ENCODE measurements at places on chromosomes 1 and 21.

- no peak for DNase-seq
Measured at GRCh38 chr1:205491794-205492193, 12.7 kb upstream of the CDK18 start.

DNA sequence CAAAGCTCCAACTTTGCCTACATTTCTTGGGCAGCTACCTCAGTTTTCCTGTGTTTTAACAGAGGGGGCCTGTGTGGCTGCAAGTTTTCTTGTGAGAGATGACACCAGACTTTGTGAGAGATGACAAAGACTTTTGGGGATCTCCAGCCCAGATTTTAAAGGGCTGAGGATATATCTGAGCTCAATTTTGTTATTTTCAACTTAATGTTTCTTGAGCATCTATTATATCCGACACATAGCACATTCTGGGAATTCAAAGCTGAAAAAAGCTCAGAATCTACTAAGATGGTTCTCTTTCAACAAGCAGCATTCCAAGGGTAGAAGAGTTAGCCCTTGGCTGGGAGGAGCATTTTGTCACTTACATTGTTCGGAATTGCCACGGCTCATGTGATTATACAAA, 53.4 kb upstream of the PTGFRN start:
- no peak for DNase-seq

DNA sequence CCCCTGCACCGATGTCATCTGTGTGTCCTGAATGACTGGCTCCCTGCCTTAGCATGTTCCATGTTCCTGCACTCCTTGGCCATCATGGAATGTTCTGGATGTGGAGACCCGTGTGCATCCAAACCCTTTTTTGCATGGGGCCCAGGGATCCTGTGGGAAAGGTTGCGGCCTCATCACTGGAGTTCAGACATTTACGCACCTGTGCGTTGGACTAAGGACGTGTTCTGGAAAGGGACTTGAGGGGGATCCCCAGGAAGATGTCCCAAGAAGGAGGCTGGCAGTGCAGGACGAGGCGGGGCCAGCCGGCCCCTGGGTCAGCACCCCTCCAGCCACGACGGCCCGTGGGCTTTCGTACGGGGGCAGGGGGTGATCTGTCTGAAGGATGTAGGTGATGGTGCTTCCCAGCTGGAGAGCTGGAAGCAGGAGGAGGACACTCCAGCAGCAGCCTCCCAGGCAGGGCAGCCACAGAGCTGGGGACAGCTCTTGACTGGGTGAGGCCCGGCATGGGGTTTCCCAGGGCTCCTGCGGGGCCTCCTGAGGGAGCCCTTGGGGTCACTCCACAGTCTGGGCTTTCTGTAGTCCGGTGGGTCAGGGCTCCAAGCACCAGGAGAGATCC, 67.2 kb downstream of the SCCPDH start:
- DNase-seq, result no peak

GRCh38 chr1:160978510-160978927, 23.9 kb upstream of the ITLN2 start:
- DNase-seq, result no peak

DNA sequence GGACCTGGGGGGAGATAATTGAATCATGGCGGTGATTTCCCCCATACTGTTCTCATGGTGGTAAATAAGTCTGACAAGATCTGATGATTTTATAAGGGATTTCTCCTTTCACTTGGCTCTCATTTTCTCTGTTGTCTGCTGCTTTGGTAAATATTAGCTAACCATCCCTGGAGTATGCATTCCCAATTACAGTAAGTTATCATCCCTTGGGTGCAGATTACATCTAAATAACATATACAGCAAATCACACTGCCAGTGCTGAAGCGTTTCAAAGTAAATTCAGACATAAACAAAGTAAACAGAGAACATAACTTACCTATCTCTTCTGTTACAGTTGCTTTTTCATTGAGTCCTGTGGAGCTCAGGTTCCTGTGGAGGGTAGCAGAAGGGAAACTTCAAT, 38.6 kb upstream of the IGSF3 start:
- no peak for DNase-seq

- peak; percentile 50 for DNase-seq
Measured at GRCh38 chr1:238401144-238401543, 510.4 kb upstream of the ZP4 start.

GRCh38 chr1:235227414-235227813, 66.4 kb upstream of the RBM34 start:
- DNase-seq, result no peak

DNA sequence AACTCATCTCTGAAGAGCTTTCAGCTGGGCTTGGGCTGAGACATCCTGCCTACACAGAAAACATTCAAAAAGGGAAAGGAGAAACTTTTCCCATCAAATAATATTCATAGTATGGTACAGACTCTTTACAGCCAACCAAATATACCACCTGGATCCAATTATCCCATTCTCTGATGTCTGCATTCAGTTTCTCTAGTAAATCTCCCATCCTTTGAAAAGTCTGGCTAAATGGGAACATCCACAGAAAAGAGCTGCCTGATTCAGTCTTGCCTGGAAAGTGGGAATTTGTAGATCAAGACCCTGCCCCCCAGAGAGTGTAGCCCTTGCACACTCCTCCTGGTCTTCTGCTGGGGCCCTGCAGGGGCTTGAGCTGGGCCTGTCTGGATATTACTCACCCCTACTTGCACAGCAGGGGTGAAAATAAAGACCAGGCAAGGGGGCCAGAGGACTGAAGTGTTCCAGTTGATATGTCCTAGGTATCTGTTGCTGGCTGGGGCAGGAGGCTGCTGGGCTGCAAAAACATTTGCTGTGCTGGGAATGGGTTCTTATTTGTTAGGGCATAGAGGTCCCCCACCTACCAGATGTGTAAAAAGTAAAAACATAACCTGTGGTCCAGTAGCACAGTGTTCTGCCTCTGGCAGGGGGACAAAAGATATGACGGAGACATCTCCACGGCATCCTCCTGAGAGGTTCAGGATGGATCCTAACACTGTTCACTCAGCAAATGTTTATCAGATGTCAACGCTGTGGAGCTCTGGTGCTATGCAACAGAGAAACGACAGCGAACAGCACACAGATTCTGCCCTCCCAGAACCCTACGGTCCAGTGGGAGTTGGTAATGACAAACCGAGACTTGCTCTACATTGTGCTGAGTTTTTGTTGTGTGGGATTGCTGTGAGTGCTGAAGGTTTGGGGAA, 140.3 kb downstream of the PLXNA2 start:
- no peak for DNase-seq

DNA sequence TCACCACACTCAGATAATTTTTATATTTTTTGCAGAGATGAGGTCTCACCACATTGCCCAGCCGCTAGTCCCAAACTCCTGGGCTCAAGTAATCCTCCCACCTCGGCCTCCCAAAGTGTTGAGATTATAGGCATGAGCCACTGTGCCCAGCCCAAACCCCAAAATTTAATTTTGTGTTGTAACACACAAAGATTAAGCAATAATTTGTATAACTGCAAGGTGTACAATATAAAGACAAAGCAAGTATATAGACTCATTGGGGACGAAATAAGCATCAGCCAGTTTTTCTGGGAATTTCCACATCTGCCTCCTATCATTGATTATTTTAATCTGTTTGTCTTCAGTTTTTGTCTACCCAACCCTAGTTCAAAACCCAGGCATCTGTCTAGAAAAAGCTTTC, 42.7 kb downstream of the ST7L start:
- no peak for DNase-seq

GRCh38 chr1:16145030-16145661, 10.7 kb downstream of the EPHA2 start:
- DNase-seq, result peak; percentile 77

DNA sequence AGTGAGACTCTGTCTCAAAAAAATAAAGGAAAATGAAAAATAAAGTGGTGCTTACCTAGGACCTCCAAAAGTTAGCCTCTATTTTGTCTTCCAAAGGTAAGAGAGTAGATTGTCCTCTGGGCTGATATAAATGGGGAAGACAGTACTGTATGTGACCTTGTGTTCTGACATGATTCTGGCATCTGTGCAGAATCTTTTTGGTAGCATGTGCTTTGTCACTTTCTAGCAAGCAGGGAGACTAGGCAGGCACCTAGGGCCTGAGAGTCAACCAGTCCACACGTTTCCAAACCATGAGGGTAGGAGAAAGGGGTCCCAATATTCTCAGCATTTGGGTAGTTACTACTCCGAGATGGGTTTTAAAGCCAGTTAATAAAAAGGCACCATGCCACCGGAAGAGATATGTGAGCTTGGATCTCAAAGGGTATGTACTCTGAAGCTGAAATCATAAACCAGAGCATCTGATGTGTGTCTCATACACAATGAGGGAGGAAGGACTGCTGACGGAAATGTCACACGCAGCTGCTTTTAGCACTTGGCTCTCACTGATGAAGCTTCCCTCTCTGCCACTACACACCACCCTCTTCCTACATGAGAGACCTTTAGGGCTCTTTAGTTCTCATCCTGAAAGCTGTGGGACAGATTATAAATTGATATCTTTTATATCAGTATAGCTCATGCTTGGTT, 27.0 kb upstream of the SLC16A1 start:
- DNase-seq, result no peak

- DNase-seq, result peak; percentile 62
Measured at GRCh38 chr21:44989537-44989886, 49.7 kb downstream of the SLX9 start.

- no peak for DNase-seq
Measured at GRCh38 chr1:187622545-187622944, 793.8 kb downstream of the PLA2G4A start.

GRCh38 chr21:20902998-20903397, 95.2 kb upstream of the NCAM2 start:
- DNase-seq, result no peak

DNA sequence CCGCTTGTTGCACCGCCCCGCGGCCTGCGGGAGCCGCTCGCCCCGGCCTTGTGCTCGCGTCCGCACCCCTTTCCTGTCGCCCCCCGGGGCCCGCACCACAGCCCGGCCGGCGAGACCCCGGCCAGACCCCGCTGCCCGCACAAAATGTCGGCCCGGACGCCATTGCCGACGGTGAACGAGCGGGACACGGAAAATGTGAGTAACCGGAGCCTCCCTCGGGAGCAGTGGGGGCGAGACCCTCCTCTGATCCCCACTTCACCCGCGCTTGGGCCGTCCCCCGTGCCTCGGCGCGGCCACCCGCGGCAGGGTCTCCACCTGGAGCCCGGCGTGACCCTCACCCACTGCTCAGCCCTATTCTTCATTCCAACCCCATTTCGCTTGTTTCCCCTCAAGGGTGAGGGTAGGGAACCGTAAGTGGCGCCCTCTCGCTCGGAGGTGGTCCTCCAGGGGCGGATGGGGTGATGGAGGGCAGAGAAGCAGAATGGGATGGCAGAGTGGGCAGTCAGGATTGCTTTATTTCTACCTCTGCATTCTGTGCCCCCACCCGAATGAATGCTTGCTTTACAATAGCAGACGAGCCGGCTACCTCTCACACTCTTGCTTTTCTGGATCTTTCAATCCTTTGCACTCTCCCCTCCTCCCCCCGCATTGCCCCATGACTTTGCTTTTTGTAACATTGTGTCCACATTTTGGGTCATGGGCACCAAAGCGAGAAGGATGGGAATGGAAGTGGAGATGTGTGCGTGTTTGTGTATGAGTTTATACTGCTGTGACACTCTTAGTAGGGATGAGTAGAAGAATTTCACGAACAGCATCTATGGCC, 954 bp downstream of the MARK1 start:
- DNase-seq, result peak; percentile 83

- DNase-seq, result no peak
Measured at GRCh38 chr1:61372944-61373343, 290.6 kb downstream of the NFIA start.

- no peak for DNase-seq
Measured at GRCh38 chr1:193417945-193418744, 231.7 kb upstream of the B3GALT2 start.
